Psoas muscle (tissue), 8 donors: ENCODE measurements at places on chromosomes 11 and 22. TPM values are rescaled to one million over a fixed set of nuclear protein-coding genes. Genes with fewer than 3 reads are reported as not detected.

DNA sequence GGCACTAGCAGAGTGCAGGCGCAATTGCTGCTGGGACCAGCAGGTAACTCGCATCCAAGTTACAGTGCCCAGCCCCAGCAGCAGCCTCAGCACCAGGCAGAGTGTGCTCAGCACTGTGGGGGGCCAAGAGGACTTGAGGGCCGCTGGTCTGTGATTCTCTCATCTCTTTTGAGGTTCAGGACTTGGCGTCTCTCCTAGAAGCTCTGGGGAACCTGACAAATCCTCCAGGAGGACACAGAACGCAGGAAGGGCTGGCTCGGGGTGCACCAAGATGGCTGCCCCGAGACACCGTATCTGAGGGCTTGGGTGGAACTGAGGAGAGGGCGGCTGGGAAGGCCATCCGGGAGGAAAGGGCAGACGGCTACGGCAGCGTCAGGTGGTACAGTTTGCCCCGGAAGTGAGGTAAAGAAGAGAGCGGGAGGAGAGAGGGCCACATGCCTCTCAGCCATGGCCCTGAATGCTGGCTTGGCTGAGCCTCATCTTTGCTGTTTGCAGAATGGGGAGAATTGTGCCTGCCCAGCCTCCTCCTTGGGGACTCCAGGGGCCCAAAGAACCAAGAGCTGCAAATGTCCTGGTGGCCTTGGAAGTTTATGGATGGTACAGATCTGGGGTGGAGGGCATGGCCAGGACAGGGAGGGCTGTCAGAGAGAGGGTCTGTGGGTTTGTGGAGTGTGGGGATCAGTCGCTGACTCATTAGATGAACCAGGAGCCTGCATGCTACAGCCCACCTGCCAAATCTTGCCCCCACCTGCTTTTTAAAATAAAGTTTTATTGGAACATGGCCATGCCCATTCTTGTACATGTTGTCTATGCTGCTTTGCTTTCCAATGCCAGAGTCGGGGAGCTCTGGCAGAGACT is 78.0 kb downstream of the MYEOV start:
- peak; percentile 24 for DNase-seq

DNA sequence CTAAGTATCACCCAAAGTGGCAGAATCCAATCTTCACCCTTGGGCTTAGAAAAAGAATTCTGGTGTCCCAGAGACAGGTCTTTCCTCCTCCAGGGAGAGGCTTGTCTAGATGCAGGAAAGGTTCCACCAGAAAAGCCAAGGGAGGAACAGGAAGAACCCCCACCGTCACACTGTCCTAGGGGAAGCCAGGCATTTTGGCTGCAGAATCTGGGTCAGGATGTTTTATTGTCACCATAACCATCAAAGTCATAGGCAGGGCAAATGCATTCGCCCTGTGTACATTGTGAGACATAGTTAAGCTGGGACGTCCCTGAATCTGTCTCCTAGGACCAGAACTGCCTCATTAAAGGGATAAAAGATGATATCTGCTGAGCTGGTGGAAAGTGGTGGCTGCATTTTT is 590.5 kb downstream of the OPCML start:
- no peak for DNase-seq

Gene MB
- polyA plus RNA-seq = 10,019 TPM

DNA sequence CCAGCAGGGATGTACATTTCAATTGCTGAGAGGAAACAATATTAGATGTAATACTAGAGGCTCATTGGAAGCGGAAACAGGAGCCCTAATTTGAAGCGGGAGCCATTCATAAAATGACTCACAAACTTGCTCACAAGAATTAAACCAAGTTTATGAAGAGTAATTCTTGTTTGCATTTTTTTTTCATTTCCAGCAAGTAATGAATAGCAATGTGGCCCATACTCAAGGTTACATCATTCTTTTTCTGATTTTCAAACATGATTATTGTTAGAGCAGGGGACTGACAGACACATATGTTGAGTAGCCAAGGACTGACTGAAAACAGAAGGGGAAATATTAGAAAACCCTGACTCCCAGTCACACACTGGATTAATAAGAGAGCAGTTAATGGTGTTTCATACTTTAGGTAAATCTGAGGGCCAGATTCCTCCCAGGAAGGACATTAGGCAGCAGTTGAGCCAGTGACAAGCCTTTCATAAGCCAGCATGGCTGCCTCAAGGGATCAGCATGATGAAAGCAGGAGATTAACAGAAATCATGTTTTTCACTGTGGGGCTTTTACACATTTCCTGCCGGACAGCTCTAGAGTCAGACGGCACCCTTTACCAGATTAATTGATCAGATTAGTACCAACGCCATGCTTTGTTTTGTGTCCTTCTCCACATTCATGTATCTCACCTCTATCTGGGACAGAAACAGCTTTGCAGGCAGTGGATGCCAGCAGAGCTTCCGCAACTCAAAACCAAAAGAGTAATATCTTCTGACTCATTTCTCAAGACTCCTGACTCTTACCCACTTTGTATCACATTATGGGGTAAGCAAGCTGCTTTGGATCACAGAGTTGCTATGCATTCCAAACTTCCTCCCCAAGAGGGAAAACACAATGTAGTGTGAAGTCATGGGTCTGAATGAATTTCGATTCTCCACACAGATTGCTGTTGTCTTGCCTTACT is 831.6 kb downstream of the KCNA4 start:
- DNase-seq = no peak
